ENCODE measurements at places on chromosomes 13 and 19.
A peak's percentile ranks its signal among the peaks of the same experiment; 100 is the strongest.

GRCh38 chr19:56991912-56992311 is 127.9 kb upstream of the USP29 start:
- DNase-seq = no peak

GRCh38 chr13:79413521-79413920 is 7.5 kb upstream of the RBM26 start:
- DNase-seq = no peak

DNA sequence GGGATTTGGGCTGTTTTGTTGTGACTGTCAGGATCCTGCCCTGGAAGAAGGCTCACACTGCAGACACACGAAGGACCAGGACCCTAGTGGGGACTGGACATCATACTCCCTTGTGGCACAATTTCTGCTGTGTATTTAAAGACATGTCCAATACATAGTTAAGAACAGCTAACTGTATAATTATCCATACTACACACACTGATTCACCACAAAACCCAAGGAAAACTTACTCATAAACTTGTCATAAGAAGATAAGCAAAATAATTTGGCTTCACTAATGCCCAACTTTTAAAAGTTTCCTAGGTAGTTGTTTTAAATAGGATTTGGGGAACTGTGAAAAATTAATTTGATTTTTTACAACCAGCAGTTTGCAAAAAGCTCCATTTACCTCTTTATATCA is 46.1 kb downstream of the LATS2 start:
- DNase-seq = no peak

- peak; percentile 94 for DNase-seq
Measured at GRCh38 chr13:41976476-41976875, 15.6 kb upstream of the VWA8 start.

DNA sequence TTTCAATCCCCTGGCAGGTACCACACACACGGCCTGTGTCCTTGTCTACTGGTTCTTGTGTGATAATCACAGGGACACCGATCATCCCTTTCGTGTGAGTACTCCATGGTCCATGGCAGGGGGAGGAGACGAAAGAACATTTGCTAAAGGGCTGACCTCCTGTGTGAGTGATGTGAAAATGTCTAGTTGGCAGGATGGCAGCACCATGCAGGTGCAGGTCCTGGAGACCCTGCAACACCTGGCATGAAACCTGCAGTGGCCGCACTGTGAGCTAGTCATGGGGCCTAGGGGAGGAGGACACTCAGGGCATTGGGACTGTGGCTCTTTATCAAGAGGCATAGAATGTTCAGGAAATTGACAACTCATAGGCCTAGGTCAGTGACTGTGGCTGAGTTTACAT is 22.9 kb upstream of the LGALS14 start:
- no peak for DNase-seq

- no peak for DNase-seq
Measured at GRCh38 chr19:47628078-47628771, 19.3 kb downstream of the BICRA start.

DNA sequence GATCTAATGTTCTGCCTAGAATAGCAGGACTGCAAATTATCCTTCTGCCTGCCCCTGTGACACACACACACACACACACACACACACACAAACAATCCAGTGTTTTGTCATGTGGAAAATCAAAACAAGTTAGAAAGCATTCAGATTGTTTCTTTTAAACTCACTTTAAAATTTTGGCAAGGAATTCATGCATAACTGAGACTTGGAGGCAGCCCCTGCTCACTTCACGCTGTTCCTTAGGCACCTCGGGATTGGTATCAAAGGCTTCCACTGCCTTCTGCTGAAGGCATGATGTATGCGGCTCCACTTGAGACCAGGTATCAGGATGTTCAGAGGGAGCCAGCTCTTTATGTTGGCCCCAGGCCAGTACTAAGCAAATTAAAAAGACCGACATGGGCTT is 158.7 kb downstream of the OXGR1 start:
- DNase-seq = no peak

DNA sequence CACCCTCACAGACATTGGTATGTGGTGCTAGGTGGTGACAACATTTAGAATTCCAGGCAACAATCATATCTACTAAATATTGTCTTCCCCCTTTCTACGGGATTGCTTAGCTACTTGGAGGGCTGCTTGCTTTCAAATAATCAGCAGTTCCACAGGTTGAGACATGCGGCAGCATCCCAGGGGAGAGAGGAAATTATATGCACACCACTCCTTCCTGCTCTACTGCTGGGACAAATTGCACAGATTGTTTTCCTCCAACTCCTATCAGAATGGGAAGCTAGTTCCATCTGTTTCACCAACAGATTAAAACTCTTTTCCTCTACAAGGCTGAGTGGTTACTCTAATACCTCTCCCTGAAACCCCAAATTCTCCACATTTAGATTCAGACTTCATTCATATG is 275.4 kb downstream of the DNAJC15 start:
- DNase-seq = no peak

DNA sequence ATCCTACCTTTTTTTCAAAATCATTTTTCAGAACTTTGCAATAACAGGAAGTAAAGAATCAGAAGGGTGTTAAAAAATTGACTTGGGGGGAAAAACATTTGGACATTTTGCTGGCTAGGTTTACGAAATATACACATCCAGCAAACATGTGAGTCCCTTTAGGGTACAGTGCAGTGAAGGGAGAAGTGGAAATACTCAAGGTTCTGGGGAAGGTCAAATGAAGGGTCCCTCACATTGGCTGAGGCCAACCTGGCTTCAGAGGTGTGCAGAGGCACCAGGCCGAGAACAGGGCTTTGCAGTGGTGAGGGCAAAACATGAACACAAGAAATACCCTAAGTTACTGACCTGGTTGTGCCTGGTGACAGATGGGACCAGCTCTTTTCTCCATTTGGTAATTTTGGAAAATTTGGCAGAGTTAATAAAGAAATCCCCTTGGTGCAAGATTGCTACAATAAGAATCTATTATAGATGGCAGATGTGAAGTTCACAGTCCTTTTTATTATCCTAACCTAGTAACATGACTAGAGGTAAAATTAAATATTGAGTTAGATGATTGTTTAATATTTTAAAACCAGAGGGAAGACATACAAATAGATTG is 1.5 kb upstream of the UPF3A start:
- no peak for DNase-seq
